ENCODE measurements at places on chromosomes 1 and 21.

- DNase-seq: no peak
Observed at GRCh38 chr21:29245104-29245643, 53.5 kb upstream of the BACH1 start.

- no peak for DNase-seq
Observed at GRCh38 chr1:162062542-162063015, 6.9 kb upstream of the NOS1AP start.

GRCh38 chr1:92482665-92483609 is 3.8 kb downstream of the GFI1 start:
- DNase-seq: no peak

GRCh38 chr1:76291191-76291590 is 216.6 kb downstream of the ST6GALNAC3 start:
- no peak for DNase-seq

- no peak for DNase-seq
Observed at GRCh38 chr1:109391157-109391556, 6.6 kb downstream of the SORT1 start.

GRCh38 chr1:44631333-44631646 is 43.0 kb downstream of the TMEM53 start:
- no peak for DNase-seq

DNA sequence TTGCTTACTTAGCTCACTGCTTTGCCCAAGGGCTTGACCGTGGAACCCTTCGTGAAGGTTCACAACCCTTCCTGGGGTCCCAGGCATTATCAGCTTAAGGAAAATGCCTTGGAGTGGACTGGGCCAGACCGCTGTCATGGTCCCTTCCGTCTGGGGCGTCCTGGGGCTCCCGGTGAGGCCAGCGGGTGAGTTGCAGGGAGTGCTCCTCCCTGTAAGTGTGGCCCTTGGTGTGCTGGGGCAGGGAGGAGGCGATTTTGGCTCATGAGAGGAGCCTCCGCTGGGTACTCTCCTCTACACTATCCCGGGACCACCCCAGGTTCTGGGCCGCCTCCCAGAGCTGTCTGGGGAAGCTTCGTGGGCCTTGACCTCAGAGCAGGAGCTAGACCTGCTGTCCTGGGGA is 48.1 kb downstream of the AJAP1 start:
- DNase-seq: no peak

DNA sequence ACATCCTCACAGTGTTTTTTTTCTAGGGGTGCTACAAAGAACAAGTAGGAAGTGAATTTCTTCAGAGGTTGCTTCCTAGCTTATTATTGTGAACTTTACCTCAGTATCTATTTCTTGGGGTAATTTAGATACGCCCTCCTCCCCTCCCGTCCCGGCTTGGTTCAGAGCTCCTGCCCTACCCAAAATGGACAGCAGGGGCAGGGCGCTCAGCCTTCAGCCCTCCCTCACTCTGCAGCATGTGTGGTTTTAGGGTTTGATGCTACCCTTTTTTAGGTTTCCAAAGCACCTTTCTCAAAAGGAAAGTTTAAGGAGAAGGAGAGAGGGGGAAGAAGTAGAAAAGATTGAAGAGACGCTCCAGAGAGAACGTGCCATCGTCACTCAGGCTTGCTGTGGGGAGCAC is 16.9 kb upstream of the POGK start:
- no peak for DNase-seq

DNA sequence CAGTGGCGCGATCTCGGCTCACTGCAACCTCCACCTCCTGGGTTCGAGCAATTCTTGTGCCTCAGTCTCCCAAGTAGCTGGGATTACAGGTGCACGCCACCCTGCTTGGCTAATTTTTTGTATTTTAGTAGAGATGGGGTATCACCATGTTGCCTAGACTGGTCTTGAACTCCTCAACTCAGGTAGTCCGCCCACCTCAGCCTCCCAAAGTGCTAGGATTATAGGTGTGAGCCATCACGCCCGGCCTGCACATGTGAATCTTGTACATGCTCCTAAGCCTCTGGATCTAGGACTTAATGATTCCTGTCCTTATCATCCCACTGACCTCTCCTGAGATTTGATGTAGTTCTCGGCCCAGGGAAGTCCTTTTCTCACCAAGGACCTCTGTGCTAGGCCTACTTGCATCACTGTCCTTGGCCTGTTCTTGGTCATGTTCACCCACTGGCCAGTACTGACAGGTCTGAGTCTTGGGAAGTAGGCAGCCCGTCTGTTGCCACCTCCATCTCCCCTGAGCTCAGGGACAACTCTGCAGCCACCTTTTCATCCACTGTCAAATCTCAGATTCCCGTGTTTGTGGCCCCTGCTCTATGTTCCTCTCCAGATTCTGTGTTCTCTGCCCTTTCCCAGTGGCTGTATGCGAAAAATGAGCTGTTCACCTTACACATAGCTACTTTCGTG is 9.4 kb downstream of the HYI start:
- DNase-seq: no peak

DNA sequence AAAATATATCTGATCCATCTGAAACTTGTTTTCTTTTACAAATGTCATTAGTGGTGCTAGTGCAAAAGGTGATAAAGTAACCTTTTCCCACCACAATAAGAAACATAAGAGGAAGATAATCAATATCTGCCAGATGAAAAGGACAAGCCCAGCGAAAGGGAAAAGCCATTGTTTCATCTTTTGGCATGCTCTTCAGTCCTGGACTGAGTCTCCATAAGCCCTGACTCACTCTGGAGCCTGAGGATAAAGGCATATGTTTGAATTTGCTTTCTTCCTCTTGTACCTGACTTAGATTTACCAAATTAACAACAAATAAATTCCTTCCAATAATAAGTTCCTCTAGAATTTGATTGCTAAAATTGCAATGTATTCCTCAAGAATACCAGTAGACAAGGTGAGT is 13.6 kb downstream of the DNAJC11 start:
- no peak for DNase-seq

DNA sequence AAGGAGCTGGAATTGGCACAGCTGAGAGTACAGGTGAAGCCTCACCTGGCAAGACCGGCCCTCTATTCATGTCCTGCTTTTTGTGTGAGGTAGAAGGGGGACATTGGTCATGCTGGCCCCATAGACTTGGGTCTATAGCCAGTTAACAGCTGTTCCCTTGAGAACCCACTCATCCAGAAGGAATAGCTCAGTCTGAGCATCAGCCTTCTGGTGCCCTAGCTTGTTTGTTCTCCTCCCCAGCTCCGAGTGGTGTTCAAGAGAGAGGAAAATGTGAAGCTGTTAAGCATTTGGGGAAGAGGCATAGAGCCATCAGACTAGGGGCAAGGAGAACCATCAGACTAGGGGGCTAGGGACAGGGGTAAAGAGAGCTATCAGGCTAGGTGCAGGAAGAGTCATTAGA is 290.9 kb downstream of the SIPA1L2 start:
- no peak for DNase-seq

DNA sequence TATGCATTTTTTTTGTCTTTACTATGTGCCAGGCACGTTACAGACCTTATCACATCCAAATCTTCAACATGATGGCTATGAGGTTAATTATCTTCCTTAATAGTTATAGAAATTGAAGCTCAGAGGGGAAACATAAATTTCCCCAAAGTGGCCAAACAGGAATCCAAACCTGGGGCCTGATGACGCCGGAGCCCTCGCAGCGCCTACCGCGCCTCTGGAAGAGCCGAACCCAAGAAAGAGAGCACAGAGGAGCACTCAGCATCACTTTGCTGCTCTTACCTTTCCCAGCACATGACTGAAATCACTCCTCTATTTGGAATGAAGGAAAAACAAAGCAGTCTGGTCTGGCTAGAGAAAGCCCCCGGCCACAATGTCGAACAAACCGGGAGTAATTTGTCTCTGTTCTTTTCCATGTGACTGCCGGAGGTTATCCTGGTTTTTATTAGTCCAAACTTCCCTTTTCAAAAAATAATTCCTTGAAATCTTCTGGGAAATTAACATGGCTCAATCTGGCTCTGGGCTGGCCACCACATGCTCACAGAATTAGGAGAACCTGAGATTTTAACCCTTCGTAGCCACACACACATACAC is 195.5 kb downstream of the ADSS2 start:
- no peak for DNase-seq

GRCh38 chr1:176552217-176552991 is 89.4 kb downstream of the PAPPA2 start:
- no peak for DNase-seq

DNA sequence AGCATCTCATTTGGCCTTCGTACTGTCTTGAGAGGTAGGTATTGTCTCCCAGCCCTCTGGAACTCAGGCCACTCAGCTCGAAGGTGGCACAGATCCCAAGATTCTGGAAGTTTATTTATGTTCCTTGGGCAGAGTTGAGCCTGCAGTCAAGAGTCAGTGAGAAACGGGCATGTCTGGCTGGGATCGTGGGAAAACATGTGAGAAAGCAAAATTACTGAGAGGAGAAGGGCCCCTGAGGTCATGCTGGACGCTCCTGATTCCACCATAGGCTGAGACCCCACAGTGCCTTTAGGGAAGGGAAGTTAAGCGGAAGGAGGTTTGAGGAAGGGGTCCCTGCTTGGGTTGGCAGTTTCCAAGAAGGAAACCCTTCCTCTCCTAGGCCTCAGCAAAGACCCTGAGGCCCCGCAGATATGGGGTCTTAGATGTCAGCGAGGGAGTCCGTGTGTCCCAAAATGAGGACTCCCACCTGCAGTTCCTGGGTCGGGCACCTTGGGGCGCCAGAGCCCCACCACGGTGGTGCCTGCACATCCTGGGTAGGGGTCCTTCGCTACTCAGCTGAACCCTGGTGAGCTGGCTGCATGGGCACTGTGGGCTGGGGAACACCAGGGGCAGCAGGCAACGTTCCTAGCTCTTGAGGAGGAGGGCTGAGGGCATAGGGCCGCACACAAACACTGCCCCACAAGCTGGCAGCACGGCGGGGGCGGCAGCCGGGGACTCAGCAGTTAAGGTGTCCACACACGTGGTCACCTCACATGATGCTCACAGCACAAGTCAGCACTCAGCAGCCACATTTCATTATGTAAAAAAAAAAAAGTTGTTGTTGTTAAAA is 12.3 kb upstream of the SEMA4A start:
- no peak for DNase-seq

DNA sequence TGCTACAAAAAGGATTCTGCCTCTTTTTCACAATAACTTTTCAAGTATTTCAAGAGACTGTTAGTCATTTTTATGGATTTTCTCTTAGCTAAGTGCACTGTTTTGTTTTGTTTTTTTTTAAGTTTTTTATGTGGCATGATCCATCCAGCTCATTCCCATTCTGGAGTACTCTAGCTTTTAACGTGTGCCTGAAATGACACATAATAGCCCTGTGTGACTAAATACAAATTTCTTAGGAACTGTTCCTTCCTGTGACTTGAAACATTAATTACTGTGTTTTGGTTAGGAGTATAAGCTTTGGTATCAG is 143.9 kb downstream of the HS2ST1 start:
- no peak for DNase-seq

DNA sequence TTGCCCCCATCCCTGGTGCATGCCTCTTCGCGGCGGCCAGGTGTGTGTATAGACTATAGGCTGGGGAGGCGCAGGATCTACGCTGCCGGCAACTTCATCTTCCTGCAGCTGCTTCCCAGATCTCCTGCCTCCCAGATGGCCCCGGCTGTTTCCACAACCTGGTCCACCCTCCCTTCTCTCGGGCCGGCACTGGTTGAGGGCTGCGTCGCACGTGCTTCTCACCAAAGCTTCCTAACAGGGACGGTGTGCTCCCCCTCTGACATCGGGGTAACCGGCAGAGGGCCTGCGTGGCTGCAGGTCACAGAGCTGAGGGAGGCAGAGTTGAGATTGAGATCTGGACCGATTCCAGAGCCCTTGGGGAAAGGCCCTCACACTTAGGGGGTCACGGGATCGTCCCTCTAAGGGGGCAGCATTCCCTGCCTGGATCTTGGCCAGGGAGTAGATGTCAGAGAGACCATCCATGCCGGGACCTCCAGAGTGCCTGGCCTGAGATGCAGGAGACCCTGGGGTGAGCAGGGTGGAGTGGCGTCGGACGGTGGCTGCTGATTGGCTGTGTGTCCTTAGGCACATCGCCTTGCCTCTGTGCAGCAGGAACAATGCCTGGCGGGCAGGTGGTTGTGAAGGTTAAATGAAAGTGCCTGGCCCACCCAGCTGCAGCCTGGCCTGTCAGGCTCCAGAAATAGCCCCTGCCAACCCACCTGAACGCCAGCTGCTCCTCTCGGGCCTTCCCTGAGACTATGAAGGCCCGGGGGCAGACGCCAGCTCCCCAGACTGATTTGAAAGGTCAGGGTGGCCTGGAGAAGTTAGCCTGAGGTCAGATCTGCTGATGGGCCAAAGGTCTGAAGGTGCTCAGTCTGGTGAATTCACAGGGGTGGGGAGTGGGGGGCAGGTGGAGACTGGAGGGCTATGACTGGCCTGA is 6.1 kb upstream of the MASP2 start:
- no peak for DNase-seq

DNA sequence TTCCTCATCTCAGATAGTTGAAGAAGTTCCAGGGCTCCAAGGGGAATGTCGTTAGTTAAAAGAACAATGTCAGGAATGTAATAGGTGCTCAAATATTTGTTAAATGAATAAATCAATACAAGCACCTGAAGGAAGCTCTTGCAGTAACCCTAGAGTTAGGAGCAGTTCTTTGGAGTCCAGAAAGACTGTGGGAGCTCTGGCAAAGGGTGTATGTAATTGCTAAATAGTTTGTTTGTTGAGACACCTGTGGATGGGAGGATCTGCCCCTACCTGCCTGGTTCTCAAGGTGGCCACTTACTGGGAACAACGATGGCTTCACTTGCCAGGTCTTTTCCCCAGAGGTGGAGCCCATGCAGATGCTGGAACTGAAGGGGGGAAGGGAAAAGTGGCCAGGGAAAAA is 27.5 kb upstream of the JUN start:
- DNase-seq: no peak

DNA sequence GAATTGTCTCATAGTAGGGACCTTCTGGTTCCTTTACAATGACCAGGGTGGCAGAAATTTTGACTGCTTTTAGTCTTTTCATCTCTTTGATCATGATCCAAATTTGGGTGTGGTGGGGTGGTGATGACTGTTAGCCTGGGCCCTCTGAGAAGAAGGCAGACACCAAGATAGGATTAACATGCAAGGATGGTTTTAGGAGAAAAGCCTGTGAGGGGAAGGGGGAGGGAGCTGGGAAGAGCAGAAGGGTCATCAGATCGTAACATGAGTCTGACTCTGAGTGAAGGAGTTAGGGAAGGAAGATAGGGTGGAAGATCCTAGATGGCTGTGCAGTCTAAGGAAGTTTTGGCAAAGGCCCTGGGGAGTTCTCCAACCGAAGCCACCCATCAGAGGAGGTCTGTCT is 28.5 kb upstream of the CAMSAP2 start:
- DNase-seq: no peak

- no peak for DNase-seq
Observed at GRCh38 chr1:74317663-74318062, 82.5 kb downstream of the TNNI3K start.

- no peak for DNase-seq
Observed at GRCh38 chr1:7136166-7136953, 351.1 kb downstream of the CAMTA1 start.
